ENCODE measurements at places on chromosomes 12 and 14.

DNA sequence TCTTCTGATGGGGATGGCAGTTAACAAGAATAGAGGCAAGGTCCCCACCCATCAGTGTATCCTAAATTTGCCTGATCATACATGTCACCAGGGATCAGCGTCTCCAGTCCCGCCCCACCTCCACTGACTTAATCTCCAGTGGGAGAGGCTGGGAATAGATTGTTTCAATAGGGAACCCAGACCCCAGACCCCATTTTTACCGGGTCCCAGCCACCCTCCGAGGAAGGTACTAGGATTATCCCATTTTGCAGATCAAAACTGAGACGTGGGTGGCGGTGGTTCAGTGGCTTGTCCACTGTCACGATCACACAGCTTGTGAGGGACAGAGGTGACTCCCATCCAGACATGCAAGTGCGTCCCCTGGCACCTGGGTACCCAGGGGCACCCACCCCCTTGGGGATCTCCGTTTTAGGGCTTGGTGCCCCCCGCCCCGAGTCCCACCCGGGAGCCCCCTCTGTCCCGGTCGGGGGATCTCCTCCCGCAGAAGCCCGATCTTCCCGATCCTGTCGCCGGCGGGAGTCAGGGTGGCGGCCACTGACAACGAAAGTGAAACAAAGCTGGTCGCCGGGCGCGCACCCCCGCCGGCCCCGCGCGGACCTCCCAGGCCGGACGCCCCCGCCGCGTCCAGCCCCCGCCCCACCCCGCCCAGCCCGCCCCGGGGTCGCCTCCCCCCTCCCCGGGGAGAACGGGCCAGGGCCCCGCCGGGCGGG, 523 bp downstream of the WSB2 start:
- DNase-seq, result peak; percentile 78

GRCh38 chr12:64256166-64256800, 34.2 kb upstream of the KICS2 start:
- DNase-seq, result peak; percentile 65

DNA sequence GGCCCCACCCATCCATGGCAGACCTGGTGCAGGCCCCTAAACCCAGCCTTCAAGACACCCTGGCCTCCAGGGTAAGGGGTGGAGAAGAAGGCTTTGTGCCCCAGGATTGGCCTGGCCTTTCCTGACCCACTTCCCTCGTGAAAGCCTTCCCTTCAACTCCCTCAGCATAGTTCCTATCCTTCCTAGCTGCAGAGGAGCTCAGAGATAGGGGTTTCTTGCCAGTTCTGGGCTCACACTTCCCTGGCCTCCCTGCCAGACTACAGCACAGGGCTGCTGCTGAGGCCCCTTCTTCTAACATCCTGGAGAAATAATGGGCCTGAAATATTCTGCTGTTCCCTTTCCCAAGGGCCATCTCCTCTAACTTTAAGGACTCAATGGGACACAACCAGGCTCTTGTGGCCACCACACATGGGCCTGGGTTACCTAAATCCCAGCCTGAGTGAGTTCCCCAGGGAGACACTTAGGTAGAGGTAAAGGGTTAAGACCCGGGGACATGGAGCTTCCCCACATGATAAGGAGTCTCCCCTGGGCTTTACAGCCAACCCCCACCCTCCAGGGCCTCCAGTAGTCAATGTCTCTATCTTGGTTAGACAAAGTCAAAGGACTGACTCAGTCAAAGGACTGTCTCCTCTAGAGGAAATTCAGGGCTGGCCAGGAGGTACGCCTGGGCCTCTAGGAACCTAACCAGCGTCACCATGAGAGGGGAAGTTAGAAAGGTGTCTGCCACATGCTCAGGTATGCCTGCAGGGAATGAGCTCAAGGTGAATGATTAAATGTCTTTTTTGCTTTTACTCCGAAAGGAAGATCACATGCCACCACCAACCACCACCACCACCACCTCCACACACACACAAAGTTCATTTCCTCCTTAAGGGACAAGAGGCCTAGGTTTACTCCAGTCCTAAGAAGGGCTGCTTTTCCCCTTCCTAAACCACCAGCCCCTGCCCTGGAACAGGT, 7.1 kb downstream of the ZFP36L1 start:
- peak; percentile 56 for DNase-seq

DNA sequence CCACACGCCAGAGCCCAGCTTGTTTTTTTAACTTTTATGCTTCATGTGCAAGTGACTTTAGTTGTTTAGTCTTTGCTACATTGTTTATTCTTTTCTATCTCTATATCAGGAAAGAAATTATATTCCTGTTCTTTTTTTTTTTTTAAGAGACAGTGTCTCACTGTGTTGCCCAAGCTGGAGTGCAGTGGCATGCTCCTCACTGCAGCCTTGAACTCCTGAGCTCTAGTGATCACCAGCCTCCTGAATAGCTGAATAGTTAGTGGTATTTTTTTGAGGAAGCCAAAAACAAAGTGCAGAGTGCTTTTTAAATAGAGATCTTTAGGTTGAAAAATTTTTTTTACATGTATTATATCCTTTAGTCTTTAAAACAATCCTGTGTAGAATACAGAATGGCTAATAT, 58.2 kb downstream of the ETNK1 start:
- DNase-seq, result no peak

DNA sequence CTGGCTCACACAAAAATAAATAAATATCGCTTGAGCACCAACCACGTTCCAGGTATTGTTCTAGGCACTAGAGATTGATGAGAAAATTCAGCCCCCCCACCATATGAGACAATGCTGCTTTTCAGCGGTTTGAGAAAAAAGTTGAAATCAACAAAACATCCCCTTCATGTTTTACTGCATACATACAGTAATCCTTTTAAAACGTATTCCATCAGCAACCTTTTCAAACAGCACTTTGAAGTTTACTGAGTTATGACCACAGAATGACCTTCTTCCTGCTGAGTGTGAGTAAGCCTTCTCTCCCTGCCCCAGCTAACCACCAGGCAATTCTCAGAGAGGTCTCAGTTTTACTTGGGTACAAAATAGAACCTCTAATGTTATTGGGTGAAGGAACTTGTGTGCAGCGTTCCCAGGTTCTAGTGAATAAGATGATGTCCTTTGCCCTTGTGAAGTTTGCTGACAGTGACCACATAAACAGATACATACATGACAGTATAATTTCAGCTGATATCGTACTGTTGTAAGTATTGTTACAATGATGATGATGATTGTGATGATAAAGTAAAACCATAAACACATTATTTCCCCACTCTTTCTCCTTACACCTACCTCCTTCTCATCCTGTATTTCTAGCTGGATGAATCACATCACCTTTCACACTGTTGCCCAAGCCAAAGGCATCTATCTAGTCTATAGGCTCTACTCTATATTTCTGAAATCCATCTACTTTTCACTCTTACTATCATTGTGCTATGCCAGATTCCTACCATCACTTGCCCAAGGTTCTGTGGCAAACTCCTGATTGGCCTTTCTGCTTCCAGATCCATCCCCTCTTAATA, 124.4 kb upstream of the KRR1 start:
- peak; percentile 58 for DNase-seq

DNA sequence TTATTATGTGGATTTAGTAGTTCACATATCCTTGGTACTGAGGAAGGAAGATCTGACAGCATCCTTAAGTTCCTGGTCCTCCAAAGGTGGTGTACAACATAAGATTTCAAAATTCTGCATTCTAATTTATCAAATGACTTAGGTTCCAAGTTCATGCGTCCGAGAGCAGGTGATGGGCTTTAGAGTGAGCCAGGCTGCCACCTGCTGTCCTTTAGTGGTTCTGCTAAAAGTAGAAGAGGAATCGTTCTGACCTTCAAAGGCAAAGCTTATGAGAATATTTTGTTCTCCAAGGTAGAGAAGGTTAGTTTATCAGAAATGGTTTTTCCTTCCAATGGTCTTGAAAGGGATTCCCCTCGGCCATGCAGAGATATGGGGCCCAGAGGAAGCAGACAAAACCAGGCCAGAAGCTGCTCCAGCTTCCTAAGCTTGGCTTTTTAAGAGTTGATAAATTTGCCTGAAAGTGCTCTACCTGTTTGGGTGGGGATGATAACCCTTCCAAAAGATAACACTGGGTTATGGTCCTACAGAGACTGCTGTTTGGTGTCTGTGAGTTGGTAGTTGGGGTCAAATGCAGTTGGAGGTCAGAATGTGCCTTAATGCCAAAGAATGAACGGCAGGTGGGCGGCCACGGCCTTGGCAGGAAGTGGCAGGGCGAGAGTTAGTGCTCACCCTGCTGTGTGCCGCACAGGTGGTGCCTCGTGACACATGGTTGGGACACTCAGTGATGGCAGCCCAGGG, 29.1 kb upstream of the LRTM2 start:
- DNase-seq, result peak; percentile 71

DNA sequence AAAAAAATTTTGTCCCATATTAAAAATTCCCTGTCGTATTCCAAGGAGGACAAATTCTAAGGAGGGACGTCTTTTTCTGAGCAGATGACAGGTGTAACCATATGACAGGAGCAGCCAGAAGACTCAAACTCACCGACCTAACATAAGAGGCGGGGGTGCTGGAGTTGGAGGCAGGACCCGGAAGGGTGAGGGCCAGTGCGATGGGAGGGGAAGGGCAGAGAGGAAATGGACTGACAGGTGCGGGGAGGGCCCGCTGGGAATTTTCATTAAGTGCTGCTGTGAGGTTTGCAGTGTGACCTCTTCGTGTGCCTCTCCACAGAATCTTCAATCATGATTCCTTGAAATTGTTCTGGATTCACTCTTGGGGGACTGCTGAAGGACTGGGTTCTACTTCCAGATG, 189.4 kb downstream of the NTF3 start:
- no peak for DNase-seq

DNA sequence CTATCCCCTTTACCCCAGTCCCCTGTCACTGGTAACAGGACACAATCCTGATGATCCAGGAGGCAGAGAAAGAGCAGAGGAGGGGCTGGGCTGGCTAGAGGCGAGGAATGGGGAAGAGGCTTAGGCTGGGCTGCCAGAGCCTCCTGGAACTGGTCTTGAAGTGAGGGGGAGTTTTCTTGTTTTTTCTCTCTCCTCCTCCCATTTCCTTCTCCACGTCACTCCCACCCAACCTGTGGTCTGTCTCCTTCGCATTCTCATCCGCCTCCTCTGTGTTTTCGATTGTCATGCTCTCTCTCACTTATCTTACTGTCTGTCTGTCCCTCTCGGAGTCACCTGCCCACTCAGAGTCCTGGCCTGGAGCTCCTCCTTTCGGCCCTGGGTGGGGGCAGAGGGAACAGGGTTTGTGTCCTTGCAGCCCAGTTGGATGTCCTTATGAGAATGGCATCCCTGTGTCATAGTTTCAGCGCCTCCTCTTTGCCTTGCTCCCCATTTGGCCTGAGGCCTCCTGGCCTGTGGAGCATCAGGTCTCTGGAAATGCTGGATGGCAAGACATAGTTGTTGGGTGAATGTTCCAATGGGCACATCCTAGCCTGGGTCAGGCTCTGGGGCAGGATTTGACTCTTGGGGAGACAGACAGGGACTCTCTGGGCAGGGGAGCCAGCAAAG, 3.4 kb upstream of the KRT80 start:
- DNase-seq, result no peak

GRCh38 chr12:30928356-30929244, 2.1 kb downstream of the TSPAN11 start:
- DNase-seq, result no peak

DNA sequence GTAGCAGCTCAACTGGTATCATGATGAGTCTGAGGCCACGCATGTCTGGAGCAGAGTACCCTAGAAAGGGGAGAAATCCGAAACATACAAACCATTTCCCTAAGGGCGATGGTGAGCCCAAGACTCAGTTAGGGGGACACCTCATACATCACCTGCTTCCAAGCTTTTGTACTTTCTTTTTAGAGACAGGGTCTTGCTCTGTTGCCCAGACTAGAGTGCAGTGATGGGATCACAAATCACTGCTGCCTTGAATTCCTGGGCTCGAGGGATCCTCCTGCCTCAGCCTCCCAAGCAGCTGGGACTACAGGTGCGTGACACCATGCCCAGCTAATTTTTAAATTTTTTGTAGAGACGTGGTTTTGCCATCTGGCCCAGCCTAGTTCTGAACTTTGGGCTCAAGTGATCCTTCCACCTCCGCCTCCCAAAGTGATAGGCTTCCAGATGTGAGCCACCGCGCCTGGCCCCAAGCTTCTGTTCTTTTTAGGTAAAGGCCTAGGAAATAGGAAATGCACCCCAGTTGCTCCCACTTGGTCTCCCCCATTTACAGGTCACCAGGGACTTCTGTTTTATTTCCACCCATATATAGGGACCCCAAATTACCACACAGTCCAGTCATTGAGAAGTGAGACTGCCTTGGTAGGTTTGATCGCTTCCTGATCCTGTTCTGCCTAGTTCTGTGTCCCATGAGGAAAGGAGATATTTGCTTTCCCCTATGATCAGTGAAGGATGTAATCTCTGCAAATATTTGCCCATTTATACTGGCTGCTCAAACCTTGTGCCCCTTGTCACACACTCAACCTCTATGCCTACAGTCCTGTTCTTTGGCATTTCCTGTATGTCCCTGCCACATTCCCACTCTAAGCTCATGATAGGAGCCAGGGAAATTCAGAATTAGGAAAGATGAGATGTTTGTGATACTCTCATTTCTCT, at the start of gene APOF:
APOF (minus strand) TSS at position 728 of the 930 bp plus-strand sequence; CDS start at position 616, 112 bp downstream.
- DNase-seq, result no peak

DNA sequence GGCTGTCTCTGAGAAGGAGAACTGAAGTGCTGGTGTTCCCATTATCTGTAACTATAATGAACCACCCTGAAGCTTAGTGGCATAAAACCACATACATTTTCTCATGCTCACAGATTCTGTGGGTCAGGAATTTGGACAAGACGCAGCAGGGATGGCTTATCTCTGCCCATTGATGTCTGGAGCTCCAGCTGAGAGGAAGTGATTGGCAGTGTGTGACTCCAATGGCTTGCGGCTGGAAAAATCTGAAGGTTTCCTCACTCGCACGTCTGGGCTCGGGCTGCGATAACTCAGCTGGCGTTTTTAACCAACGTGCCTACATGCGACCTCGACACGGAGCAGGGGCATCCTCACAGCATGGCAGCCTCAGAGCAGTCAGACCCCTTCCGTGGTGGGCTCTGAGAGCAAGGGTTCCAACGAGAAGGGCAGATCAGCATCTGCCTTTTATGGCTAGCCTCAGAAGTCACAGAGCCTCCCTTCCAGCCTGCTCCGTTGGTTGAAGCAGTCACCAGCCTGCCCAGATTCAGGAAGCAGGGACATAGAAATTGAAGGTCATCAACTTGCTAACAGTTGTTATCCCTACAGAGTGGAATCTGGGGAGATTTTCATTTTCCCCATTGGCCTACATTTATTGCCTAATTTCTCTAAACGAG, 143.3 kb upstream of the BCL2L14 start:
- DNase-seq, result no peak

DNA sequence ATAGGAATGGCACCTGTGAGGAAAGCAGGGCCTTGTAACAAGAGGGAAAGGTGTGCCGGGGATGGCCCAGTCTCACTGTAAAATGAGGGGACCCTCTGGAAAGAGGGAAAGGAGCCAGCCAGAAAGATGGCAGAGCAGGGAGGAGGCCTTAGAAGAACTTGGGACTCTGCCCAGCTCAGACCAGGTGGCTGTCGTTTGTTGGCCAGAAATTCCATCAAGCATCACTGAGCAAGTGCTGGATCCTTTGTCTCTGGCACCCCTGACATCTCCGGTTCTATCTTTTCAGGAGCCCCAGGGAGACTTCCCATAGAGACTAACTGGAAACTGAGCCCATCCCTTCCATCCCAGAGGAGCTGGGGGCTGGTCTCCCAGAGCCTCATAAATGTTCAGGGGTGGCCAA, 43.3 kb downstream of the DEGS2 start:
- no peak for DNase-seq

GRCh38 chr12:102410511-102410910, 69.9 kb downstream of the IGF1 start:
- DNase-seq, result no peak
